ENCODE measurements at places on chromosomes 2 and 18.

- DNase-seq = no peak
Measured at GRCh38 chr2:71896385-71897136, 251.1 kb downstream of the CYP26B1 start.

- no peak for DNase-seq
Measured at GRCh38 chr2:236169151-236169721, 1.1 kb upstream of the GBX2 start.

GRCh38 chr2:112733871-112734270 is 13.1 kb downstream of the NT5DC4 start:
- no peak for DNase-seq

DNA sequence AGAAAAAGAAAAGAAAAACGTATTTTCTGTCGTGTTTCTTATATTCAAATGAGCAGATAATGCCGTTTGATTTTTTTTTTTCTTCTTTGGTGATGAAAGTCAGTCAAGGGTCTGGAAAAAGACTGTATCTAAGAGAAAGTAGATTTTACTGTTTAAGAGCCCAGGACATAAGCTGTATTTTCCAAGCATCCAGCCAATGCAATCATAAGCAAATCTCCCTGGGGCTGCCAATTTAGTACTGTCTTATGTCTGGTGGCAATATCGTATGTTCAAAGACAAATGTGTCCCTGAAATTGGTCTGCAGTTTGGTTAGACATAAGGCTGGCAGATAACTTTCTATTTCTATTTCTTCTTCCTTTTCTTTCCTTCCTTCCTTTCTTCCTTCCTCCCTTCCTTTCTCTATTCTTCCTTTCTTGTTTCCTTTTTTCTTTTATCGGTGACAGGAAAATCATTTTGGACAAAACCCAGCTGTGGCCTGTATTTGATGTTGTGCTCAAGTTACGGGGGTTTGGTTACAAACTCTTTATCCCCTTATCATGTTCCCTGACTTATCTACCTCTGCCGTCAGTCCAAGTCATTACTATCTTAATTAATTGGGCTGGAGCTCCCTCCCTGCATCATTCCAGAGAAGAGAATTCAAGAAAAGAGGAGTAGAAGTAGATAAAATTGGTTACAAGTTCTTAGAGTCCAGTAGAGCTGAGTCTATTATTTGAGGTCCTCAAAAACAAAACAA is 683.4 kb upstream of the FSHR start:
- no peak for DNase-seq

DNA sequence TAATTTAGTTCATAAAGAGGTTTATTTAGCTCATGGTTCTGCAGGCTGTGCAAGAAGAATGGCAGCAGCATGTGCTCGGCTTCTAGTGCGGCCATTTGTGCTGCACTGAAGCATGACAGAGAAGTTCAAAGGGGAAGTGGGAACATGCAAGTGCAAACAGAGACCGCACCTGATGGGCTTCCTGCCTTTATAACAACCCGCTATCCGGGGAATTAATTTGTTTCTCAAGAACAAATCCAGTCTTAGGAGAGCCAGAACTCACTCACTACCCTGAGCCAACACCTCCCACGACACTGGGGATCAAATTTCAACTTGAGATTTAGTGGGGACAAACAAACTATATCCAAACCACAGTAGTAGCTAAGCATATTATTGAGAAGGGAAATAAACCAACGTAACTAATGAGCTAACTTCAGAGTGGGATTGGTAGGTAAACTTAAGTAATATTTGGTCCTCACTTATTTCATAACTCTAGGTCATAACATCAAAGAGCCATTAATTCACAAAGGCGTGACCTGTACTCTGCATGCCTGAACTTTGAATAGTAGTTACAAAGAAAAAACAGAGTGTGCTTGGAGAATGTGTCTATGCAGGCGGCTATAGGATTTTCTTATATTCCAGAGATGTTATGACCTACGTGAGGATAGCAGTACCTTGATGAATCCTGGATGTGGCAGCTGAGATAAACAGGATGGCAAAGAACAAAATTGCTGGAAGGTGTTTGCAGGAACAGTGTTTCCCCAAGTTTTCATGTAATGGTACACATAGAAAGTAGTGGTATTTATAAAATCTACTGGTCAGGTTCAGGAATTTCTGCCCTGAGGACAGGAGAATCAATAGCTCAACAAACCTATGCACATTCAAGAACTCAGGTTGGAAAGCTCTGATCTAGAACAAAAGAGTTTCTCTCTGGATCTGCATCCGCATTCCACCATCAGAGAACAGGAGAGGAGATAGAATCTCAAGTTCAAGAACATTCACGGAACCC is 845.9 kb upstream of the ID2 start:
- DNase-seq = no peak

DNA sequence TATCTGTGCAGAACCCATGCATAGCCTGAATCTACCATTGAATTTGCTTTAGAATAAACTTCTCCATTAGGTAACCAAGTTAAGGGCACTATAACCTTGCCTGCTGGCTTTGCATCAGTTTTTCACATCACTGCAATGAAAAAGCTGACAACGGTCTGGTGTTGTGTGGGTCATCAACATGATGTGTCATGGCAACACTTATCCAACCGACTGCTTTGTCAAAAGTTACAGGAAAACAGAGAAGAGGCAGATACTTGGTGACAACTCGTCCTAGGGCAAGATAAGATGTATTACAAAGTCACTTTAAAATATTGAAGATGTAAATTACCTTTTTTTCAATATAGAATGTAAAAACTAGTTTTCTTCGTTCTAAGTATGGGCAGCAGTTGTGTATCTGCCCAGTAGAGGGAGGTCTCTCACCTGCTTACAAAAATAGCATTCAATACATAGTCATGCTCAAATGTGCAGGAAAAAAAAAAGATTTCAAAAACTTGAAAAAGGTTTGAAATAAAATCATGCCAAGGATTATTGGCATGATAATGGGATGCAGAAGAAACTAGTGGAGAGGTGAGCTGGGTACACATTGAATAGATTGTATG is 96.3 kb downstream of the EVA1A start:
- DNase-seq = no peak

GRCh38 chr2:175404839-175405238 is 223.3 kb upstream of the ATP5MC3 start:
- no peak for DNase-seq

GRCh38 chr2:137165968-137166367 is 400.6 kb downstream of the THSD7B start:
- no peak for DNase-seq

DNA sequence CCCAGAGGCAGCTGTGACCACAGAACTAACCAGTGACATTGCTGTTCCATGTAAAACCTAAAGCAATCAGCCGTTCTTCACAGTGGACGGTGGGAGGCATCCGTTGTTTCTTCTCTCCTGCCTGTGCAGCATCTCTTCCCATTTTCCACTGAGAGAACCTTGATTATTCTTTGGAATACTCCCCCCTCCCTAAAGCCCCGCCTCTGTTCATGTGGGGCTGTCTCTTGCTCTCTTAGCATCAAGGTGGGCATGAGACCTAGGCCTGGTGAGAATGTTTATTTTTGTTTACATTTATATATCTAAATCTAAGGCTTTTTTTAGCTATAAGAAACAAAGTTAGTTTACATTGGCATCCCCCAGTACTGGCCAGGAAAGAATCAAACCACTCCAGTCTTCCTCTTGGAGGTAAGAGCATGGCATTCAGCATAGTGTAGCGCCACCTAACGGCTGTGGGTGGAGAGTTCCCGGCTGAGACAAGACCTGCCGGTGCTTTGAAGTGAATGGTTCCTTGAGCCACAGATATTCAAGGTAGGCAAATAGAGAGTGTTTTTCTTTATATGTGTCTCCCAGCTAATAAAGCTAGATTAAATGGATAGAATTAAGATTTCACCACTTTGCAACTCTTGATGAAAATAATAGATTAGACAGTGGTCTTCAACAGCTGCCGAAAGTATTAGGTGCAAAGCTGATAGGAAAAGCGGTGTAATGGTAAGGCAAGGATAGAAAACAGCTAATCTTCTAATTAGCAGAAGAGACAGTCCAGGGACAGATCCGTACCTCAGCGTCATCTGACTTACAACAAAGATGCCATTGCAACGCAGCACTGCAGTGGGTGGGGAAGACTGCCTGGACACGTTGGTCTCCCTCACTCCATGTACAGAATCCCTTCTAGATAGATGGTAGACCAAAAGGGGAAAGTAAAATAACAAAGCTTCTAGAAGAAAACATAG is 219.6 kb upstream of the RAB12 start:
- no peak for DNase-seq

GRCh38 chr2:219957820-219958219 is 330.4 kb downstream of the SLC4A3 start:
- DNase-seq = no peak

GRCh38 chr2:23533338-23533695 is 148.3 kb downstream of the KLHL29 start:
- no peak for DNase-seq

GRCh38 chr18:75063615-75064512 is 145.1 kb downstream of the PTGR3 start:
- DNase-seq = no peak

DNA sequence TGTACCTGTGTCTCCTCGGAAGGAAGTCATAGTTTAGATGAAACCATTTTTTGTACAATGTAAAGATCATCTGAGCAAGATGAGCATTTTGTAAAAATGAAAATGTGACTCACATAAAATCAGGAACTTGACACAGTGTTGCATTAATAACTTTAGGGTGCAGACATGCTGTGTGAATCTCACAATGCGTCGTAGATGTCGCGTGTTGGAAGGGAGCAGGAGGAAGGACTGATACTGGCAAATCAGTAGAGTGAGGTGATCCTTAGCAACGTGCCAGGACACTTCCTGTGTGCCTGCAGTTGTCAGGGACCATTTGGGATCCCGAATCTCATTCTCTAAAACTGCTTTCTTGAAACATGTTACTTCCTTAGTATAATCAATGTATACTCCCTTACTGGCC is 103.1 kb downstream of the SH3BP4 start:
- DNase-seq = no peak

- DNase-seq = no peak
Measured at GRCh38 chr2:8927510-8928455, 75.7 kb downstream of the MBOAT2 start.

DNA sequence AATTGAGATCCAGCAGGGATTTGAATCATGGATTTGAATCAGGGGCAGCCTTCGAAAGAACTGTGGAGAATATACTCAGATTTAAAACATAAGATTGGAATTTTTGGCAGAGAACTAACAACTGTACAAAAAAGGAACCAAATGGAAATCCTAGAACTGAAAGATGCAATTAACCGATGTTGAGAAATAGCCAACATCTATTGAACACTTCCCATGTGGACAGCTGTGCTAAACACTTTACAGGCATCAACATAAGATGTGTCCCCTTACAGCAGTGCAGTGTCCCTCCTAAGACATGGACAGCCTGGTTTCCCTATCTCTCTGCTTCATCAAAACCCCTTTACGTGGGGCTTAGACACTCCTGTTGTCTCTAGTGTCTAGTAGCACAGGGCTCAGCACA is 3.7 kb upstream of the IL1RN start:
- no peak for DNase-seq

Data from CD4-positive, alpha-beta T cell treated with Interleukin-1 beta for 1 hour (primary cell).